ENCODE measurements at places on chromosomes 4 and X. TPM values are rescaled to one million over a fixed set of nuclear protein-coding genes. Genes with fewer than 3 reads are reported as not detected.

Gene NAT8L
- total RNA-seq, result 6.2 TPM

DNA sequence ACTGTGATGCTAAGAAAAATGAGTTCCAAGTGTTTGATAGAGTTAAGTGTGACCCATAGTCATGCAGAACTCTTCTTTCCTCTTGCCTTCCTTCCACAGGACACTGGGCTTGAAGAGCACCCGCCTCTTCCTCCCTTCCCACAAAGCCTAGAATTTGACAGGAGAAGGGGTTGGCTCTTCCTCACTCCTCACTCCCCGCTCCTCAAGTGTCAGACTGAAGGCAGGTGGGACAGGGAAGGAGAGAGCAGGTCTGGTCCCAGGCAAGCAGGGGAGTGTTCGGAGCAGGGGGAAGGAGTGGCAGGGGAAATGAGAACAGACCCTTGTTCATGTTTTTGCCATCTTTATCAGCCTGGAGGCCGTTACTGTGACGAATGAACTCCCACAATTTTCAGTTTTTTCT lies 10.7 kb downstream of the MAGED2 start:
- H3K4me3 ChIP-seq, result no peak overlapping the region
- H3K36me3 ChIP-seq, result no peaks in the 10 kb centered on the region

Gene TCEAL5
- total RNA-seq, result not detected

DNA sequence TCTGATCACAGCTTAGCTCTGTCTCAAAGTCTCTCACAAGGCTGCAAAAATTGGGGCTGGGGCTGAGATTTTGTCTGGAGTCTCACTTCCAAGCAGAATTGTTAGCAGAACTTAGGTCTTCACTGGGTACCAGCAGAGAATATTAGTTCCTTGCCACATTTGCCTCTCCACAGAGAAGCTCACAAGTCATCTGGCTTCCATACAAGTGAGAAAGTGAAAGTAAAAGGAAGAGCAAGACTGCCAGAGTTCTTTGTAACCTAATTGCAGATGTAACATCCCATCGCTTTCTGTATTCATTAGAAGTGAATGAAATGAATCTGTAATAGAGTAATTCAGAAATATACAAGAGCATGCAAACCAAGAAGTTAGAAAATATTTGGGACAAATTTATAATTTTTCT lies 624.1 kb upstream of the GNPDA2 start:
- H3K27me3 ChIP-seq, result no peaks in the 10 kb centered on the region
- no peak for DNase-seq
- H3K4me3 ChIP-seq, result no peak overlapping the region
- H3K36me3 ChIP-seq, result no peaks in the 10 kb centered on the region

DNA sequence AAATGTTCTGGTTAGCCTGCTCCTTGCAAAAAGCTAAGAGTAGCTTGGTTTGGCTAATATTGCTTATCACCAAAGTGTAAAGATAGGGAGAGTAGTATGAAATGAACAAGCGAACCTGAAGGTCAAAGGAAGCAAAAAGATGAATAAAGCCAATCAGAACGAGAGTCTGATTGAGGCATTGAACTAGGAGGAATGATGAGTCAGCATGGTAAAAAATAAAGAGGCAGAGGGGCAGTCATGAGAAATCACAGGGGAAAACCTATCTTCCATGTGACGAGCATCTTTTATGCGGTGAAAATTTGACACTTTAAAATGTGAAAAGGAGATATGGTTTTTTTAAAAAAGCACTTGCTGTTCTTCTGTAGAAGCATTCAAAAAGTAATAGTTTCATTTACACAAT lies 533.7 kb downstream of the SPOCK3 start:
- no peak overlapping the region for H3K4me3 ChIP-seq
- no peaks in the 10 kb centered on the region for H3K36me3 ChIP-seq
- no peaks in the 10 kb centered on the region for H3K27me3 ChIP-seq
- no peak for DNase-seq
- H3K4me1 ChIP-seq, result no peaks in the 10 kb centered on the region

DNA sequence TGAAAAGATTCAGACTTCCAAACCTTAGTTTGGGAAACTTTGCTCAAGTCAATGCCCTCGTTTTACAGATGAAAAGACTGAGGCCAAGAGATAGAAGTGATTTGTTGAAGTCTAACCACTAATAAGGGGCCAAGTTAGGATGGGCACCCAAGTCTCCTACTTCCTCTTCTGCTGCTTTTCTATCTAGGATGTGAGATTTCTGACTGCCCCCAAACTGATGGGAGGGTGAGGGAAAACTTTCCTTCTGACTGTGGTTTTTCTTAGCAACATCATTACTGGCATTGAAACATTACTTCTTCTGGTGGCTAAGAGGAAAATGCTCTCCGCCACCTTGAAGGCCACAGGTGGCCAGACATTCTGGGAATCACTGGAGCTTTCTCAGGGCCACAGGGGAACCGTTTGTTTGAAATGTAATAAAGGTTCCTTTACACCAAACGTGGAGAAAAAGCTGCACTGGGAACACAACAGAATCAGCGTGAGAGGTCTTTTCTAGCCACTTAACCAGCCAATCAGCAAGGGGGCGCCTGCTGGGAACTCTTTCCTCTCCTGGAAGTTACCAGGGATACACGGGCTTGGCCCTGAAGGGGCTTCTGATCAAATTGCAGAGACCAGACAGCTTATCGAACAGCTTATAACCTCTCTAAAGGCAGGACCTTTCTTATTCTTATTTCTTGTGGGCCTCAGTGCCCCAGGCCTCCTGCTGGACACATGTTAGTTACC lies 115.9 kb upstream of the TEX13D start:
- H3K4me1 ChIP-seq, result no peaks in the 10 kb centered on the region
- no peaks in the 10 kb centered on the region for H3K36me3 ChIP-seq
- DNase-seq, result no peak
- no peak overlapping the region for H3K27ac ChIP-seq
- no peak overlapping the region for H3K4me3 ChIP-seq
- H3K27me3 ChIP-seq, result no peaks in the 10 kb centered on the region

Gene RPS6KA3
- 93.2 TPM for total RNA-seq

DNA sequence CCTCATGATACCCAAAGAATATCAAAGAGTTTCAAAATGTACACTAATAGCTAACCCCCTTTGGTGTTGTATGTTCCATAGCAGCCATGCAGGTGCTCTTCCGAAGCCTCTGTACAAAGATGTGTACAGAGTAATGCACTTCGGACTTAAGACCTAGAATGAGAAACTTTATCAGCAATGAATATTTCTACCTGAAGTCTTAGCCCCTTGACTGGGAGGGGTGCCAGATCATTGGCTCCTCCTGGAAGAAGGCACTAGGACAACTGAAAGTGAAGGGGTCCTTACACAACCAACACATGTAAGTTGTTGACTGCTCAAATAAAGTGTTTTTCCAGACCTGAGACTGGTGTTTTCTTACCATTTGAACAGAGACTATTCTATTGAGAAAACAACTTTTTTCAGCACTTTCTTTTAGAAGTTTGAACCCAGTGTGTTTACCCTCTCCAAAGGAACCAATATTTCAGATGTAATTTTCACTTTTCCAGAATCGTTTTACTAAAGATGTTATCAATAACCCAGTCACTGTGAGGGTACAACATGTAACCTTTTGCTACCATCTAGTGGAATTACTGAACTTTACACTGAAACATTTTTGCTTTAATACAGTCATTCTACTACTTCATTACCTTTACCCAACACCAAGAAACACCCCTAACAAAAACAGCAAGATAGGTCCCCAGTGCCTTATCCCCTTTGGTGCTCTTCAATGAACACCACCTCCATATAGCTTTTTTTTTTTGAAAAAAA lies 33.3 kb upstream of the PRDX4 start:
- no peaks in the 10 kb centered on the region for H3K36me3 ChIP-seq
- DNase-seq, result no peak
- no peaks in the 10 kb centered on the region for H3K4me1 ChIP-seq
- no peak overlapping the region for H3K27ac ChIP-seq
- H3K27me3 ChIP-seq, result no peaks in the 10 kb centered on the region
- no peak overlapping the region for H3K4me3 ChIP-seq

Gene ATOH1
- not detected for total RNA-seq

DNA sequence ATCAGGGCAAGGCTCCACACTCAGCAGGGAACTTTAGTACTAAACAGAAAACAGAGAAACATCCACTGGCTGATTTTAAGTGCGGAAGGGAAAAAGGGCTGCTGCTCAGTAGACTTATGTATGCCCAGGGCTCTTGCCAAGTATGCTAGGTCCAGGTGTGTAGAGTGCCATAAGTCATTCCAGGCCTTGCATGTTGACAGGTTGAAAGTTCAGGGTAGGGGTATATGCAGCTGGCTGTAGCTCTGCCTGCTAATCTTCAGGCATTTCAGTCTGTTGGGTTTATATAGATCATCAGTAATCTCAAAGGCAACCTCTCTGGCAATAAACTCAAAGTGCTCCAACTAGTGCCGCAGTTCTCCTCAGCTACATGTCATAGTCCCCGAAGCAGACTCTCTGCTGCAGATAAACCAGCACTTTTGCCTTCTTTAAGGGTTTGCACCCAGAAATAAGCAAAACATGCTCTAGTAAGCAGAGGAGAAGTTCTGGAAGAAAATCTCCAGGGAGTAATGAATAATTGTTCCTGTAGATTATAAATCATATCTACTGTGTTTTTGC lies 134.9 kb upstream of the GRIA3 start:
- H3K27me3 ChIP-seq, result no peaks in the 10 kb centered on the region
- no peak overlapping the region for H3K4me3 ChIP-seq
- no peaks in the 10 kb centered on the region for H3K36me3 ChIP-seq
- no peak for DNase-seq

- no peaks in the 10 kb centered on the region for H3K4me1 ChIP-seq
- no peaks in the 10 kb centered on the region for H3K36me3 ChIP-seq
- no peak overlapping the region for H3K4me3 ChIP-seq
- DNase-seq, result peak; percentile 38
- no peaks in the 10 kb centered on the region for H3K27me3 ChIP-seq
- no peak overlapping the region for H3K27ac ChIP-seq
Observed at GRCh38 chr4:147160908-147161513, 215.3 kb upstream of the TTC29 start.

DNA sequence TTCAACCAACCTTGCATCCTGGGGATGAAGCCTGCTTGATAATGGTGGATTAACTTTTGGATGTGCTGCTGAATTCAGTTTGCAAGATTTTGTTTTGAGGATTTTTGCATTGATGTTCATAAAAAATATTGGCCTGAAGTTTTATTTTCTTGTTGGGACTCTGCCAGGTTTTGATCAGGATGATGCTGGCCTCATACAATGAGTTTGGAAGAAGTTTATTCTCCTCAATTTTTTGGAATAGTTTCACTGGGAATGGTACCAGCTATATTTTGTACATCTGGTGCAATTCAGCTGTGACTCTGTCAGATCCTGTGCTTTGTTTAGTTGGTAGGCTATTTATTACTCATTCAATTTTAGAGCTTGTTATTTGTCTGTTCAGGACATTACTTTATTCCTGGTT lies 340.3 kb upstream of the TRAM1L1 start:
- no peaks in the 10 kb centered on the region for H3K36me3 ChIP-seq
- H3K4me3 ChIP-seq, result no peak overlapping the region
- H3K27ac ChIP-seq, result no peak overlapping the region
- no peaks in the 10 kb centered on the region for H3K27me3 ChIP-seq
- DNase-seq, result no peak

DNA sequence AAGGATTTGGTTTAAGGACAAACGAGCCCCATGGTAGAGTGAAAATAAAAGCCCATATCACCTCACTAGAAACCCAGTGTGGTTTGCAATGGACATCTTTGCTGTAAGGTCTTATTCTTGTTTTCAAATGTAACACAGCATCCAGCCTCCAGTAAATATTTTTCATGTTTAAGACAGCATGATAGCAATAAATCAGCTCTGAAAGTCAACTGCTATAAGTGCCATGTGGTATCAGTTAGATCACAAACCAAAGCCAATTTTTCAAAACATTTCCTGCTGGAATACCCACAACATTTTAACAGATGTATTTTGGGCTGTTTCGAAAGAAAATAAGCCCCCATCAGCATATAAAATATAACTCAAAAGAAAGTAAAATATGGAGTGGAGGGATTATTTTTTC lies 24.0 kb upstream of the SCML1 start:
- H3K36me3 ChIP-seq, result no peaks in the 10 kb centered on the region
- H3K27me3 ChIP-seq, result no peaks in the 10 kb centered on the region
- no peak overlapping the region for H3K4me3 ChIP-seq
- H3K4me1 ChIP-seq, result no peaks in the 10 kb centered on the region
- DNase-seq, result no peak
- H3K27ac ChIP-seq, result no peak overlapping the region

- H3K4me3 ChIP-seq, result no peak overlapping the region
- peak overlapping the region; percentile 9 for H3K27ac ChIP-seq
- DNase-seq, result no peak
- H3K4me1 ChIP-seq, result peaks cover 29% of the 10 kb centered on the region
- H3K36me3 ChIP-seq, result no peaks in the 10 kb centered on the region
- H3K27me3 ChIP-seq, result no peaks in the 10 kb centered on the region
Observed at GRCh38 chr4:67020438-67020797, 524.9 kb downstream of the CENPC start.

DNA sequence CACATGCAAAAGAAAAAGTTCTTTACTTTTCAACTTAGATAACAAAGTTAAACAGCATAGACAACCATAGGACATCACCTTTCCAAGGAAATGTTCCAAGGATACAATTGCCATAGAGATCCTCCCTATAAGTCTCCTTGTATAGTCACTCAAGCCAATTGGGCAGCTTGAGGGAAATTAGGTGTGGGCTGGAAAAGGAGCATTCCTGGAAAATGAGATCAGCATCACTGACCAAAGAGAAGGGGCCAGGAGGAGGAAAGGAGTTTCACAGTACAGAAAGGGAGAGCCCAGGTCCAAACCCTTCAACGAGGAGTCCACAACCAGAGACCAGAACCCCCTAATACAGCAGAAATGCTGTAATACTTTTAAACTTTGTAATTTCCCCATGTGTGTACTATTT lies 91.5 kb upstream of the PPARGC1A start:
- no peaks in the 10 kb centered on the region for H3K27me3 ChIP-seq
- no peak overlapping the region for H3K4me3 ChIP-seq
- no peaks in the 10 kb centered on the region for H3K4me1 ChIP-seq
- no peak for DNase-seq
- H3K27ac ChIP-seq, result no peak overlapping the region

GRCh38 chr4:169070895-169071218 lies 60.8 kb upstream of the CBR4 start:
- peak; percentile 76 for DNase-seq
- no peaks in the 10 kb centered on the region for H3K27me3 ChIP-seq
- no peaks in the 10 kb centered on the region for H3K36me3 ChIP-seq

Gene MFAP3L
- 1.9 TPM for total RNA-seq

DNA sequence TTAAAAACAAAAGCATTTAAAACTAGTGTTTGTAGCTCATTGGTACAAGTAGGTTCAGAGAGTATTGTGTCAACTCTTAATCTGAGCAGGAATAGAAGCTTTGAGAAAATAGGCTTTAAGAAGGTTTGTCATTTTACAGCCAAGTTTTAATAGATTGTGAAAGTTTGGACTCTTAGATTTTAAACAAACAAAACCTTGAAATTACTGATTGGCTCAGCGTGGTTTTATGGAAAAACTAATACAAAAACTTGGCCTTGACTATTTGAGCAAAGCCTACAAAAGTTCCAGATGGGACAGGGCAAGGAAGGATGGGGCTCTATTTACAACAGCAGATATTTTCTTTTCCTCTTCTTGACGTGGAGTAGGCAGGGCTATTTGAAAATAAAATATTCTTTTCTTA lies 16.5 kb downstream of the ZFX start:
- no peaks in the 10 kb centered on the region for H3K36me3 ChIP-seq
- H3K4me1 ChIP-seq, result no peaks in the 10 kb centered on the region
- H3K4me3 ChIP-seq, result no peak overlapping the region

GRCh38 chrX:7149411-7149810 lies 1.5 kb upstream of the PUDP start:
- no peak for DNase-seq
- H3K27ac ChIP-seq, result no peak overlapping the region
- H3K4me1 ChIP-seq, result peaks cover 16% of the 10 kb centered on the region
- no peaks in the 10 kb centered on the region for H3K36me3 ChIP-seq
- H3K27me3 ChIP-seq, result no peaks in the 10 kb centered on the region
- no peak overlapping the region for H3K4me3 ChIP-seq

- no peak overlapping the region for H3K27ac ChIP-seq
- no peaks in the 10 kb centered on the region for H3K36me3 ChIP-seq
- no peaks in the 10 kb centered on the region for H3K4me1 ChIP-seq
- no peaks in the 10 kb centered on the region for H3K27me3 ChIP-seq
- no peak for DNase-seq
Observed at GRCh38 chr4:154417373-154417673, 74.3 kb downstream of the DCHS2 start.
